ENCODE measurements at places on chromosomes 4 and X.

DNA sequence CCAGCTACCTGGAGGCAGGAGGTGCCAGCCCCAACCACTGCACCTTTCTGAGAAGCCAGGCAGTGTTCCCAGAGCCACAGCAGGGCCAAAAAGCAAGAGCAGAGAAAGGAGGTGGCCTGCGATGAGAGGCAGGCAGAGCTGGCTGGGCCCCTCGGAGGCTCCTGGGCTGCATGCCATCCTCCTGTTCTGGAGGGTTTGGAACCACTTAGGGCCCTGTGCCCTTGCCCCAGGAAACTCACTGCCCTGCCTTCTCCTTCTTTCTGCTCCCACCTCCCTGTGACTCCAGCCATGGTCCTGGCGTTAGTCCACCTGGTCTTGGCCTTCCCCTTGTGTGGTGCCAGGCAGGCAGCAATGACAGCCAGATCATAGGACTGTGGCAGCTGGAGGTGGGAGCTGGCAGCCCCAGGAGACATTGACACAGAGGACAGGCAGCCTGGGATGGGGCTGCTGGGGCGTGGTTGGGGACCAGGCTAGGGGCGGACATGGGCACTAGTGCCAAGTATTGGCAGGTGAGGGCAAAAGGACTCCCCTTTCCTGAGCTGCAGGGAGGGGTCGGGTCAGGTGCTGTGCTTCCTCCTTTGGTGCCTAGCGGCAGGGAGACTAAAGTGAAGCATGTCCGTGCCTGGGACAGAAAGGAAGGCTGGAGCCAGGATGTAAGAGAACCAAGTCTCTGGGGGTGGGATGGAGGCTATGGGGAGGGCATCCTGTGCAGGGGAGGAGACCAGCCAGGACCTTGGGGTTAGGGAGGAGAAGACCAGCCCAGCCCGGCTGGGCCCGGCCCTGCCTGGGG is 1.4 kb downstream of the APLN start:
- no peak for DNase-seq

GRCh38 chrX:53544936-53545335 is 110.8 kb upstream of the HSD17B10 start:
- DNase-seq: no peak

GRCh38 chr4:151158979-151159378 is 59.6 kb downstream of the RPS3A start:
- no peak for DNase-seq

DNA sequence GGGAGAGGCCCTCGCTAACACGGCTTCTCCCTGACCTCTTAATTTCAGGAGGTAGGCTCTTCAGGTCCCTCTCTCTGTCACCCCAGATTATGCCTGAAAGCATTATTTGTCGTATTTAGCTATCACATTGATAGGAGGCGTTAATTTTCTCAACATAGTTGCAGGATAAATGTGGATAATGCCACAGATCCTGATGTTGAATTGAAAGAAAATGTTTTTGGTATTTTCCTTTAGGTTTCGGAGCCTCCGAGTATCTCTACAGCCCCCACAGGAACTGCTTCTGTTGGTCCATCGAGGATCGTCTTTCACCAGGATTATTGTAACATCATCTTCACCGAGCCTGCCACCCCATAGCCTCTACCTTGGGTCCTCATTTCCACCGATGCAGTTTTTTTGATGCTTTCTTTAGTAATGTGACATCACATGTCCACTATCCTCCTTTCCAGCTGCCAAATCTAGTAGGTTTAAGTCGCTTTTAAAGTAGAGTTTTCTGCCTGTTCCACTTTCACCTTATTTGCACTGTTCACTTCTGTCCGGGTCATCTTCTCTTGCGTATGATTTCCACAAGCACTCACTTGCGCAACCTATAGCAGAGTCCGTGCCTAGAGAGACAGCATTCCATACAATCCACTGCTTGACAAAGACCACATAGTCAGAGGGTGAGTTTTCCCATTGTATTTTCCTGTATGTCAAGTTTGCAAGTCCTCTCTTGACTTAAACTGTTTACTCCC is 665 bp downstream of the TIGD2 start:
- DNase-seq: peak; percentile 69

- DNase-seq: no peak
Observed at GRCh38 chrX:50111742-50112141, 89.1 kb downstream of the AKAP4 start.

DNA sequence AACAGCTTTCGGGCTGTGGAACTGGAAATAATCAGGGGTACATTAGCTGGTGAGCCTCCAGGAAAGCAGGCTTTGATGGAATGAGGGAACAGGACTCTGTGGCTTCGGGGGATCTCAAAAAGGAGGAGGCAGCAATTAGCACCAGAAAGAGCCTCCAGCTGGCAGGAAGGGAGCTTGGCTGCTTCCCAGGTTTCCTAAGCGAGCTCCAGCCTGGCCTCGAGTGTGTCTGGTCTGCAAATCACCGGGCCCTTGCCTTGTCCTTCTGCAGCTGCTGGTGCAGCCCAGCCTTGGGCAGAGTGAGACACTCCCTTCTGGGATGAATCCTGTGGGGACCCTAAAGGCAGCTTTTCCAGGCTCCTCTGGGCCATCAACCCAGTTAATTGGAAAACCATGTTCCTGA is 10.7 kb upstream of the PDHA1 start:
- no peak for DNase-seq

DNA sequence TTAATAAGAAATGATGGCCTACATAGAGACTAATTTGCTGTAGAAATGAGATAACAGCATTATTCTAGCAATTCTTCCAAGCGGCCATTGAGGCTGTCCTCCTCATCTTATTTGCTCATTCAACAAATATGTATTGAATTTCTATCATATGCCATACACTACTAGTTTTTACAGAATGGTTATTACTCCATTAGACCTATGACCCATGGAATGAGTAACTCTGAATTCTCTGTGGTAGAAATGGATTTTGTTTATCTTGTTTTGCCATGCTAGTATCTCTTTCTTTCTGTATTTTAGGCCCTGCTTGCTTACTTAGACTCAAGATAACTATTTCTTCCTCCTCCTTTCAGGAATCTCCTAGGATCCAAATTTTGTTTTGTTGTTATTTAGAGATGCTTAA is 103.5 kb downstream of the RPA4 start:
- DNase-seq: no peak

- DNase-seq: no peak
Observed at GRCh38 chr4:71367546-71367945, 28.7 kb downstream of the SLC4A4 start.

GRCh38 chr4:96149894-96150293 is 310.0 kb downstream of the PDHA2 start:
- no peak for DNase-seq

GRCh38 chr4:71377561-71377960 is 38.7 kb downstream of the SLC4A4 start:
- peak; percentile 2 for DNase-seq

GRCh38 chr4:15552557-15553362 is 83.1 kb downstream of the CC2D2A start:
- DNase-seq: no peak

DNA sequence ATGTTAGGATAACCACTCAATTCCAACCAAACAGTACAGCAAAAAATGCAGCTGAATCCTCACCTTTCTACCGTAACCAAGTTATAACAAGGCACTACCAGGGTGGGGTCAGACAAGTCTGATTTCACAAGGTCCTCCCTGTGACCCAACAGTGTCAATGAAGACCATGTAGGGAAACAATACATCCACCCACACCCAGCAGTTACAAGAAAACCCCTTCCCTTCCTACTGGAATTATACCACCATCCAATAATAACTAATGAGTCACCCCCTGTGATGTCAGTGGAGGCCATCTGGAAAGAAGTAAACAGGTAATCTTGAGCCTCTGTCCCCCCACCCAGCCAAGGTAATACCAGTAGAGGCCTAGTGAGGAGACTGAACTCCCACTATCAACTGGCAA is 117.6 kb downstream of the FGF16 start:
- no peak for DNase-seq

- no peak for DNase-seq
Observed at GRCh38 chr4:108972613-108973283, 209.9 kb upstream of the ETNPPL start.

- DNase-seq: no peak
Observed at GRCh38 chrX:19804151-19804550, 83.2 kb downstream of the SH3KBP1 start.

DNA sequence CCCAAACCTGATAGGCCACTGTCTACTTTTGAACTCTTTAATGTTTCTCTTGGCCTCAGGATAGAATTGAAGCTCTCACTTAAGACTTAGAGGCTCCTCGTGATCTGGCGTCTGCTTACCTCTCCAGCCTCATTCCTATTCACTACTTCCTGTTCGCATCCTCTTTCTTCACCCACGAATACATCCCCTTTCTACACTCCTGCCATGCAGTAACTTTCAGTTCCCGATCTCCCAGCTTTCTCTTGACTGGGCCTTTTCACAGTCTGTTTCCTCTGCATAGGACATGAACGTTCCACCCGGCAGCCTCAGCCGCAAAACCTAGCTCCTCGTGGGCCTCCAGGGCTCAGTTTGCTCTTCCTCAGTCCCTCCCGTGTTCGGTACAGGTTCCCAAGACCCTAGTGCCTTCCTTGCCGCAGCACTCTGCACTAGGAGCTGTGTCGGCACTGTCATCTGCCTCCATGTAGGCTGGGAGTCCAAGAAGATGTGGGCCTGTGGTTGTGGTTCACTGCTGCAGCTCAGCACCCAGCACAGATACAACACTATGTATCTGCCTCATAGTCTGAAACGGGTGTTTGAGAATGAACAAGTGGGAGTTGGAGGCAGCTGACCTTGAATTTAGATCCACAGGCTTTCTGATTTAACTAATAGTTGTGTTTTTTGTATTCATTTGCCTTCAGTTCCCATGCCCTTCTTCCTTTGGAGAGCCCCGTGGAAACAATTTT is 15.8 kb downstream of the RPL39 start:
- DNase-seq: no peak

GRCh38 chrX:115017455-115017854 is at the start of gene IL13RA2:
Gene IL13RA2, minus strand, starts transcription at chrX:115017616. Its CDS starts 347 bp downstream, at chrX:115017269.
- DNase-seq: no peak

GRCh38 chr4:8847764-8848163 is 23.9 kb downstream of the HMX1 start:
- no peak for DNase-seq

Data from A549 (cell line).